ENCODE measurements at places on chromosomes 7 and 10. TPM values are rescaled to one million over a fixed set of nuclear protein-coding genes. Genes with fewer than 3 reads are reported as not detected.

The NPSR1 gene
- total RNA-seq = 1.8 TPM

The PON1 gene
- 1.2 TPM for total RNA-seq

The TBC1D12 gene
- 66.2 TPM for total RNA-seq

The CRCP gene
- total RNA-seq = 48.9 TPM

The GDF2 gene
- 0.23 TPM for total RNA-seq

Measured in diencephalon (tissue), 1 donor.